Fibroblast of the aortic adventitia (primary cell): ENCODE measurements at places on chromosomes 12 and 14.
A peak's percentile ranks its signal among the peaks of the same experiment; 100 is the strongest.

DNA sequence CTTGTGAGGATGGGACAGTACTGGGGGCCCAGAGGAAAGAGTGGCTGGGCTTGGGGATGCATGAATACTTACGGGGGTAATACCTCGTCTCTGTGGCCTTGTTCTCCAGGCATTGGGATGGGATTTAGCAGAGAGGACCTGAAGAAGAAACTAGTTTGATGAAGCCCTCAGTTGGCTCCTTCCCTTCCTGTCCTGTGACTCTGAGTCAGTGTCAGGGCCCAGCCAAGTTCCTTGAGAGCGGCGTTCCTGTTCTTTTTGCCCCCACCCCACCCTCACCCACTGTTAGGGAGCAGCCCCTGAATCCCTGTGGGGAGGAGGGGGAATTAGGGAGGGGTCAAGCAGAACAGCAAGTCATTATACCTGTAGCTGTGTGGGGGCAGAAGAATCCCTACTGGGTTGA, 5.2 kb upstream of the LRP1-AS start:
- DNase-seq: peak; percentile 89

- peak; percentile 23 for DNase-seq
These were observed 14.8 kb upstream of the APOF start for GRCh38 chr12:56377310-56377988.

DNA sequence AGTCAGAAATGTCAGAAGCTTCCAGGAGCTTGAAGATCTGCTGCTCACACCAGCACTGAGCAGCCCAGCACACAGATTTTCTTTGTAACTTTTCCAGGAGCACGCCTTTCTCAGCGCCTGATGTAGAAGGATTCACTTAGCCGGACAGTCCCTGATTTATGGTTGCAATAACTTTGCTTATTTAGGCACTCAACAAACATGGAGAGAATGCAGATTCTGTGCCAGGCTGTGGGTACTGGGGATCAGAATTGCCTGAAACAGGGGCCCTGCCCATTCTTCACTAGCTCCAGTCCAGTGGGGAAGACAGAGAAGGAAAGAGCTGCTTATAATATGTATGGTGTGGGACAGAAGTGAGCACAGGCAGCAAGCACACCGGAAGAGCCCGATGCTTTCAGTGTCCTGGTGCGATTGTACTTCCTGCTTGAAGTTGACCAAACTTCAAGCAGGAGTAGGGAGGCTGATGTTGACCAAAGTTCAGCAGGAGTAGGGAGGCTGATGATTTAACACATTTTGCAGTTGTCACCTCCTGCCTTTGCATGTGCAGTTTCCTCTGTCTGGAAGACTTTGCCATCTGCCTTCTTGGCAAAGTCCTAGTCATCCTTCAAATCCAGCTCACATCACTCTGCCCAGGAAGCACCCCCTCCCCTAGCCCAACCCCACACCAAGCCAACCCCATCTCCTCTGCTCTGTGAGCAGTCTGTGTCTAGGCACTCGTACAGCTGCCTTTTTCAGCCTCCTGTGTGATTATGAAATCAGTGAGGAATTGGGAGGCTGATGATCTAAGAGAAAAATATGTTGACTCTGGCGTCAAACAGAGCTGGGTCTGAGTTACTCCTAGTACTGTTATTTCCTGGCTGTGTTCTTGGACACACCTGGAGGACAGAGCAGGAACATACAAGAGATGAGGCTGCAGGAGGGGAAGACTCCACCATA, 12.0 kb upstream of the PRIMA1 start:
- no peak for DNase-seq

DNA sequence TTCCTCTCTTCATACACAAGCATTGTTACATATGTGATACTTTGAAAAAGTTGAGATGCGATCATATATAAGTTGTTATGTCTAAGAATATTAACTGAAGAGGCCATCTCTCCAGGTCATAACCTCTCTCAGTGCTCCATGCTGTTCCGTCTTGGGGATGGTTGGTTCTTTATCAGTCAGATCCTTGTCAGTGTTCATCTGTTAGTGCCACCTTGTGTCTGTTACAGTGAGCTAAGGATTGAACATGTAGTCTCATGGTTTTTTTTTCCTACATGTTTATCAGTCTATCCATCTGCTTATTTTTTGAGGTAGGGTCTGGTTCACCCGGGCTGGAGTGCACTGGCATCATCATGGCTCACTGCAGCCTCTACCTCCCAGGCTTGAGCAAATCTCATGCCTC, 30.5 kb downstream of the EP400 start:
- DNase-seq: peak; percentile 14

GRCh38 chr14:64324895-64325294, 30.7 kb upstream of the ESR2 start:
- peak; percentile 55 for DNase-seq

GRCh38 chr14:74910556-74910955, 12.5 kb downstream of the RPS6KL1 start:
- DNase-seq: no peak

DNA sequence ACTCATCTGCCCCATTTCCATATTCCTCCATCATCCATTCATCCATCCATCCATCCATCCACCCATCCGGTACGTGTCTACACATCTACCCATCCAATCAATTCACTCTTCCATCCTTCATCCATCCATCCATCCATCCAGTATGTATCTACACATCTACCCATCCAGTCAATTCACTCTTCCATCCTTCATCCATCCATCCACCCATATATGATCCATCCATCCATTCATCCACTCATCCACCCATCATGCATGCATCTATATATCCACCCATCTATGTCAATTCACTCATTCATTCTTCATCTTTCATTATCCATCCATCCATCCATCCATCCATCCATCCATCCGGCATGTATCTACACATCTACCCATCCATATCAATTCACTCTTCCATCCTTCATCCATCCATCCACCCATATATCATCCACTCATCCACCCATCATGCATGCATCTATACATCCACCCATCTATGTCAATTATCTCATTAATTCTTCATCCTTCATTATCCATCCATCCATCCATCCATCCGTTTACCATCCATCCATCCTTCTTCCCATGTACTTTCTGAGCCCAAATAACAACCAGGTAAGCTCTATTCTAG, 108.6 kb upstream of the NOS1 start:
- no peak for DNase-seq

DNA sequence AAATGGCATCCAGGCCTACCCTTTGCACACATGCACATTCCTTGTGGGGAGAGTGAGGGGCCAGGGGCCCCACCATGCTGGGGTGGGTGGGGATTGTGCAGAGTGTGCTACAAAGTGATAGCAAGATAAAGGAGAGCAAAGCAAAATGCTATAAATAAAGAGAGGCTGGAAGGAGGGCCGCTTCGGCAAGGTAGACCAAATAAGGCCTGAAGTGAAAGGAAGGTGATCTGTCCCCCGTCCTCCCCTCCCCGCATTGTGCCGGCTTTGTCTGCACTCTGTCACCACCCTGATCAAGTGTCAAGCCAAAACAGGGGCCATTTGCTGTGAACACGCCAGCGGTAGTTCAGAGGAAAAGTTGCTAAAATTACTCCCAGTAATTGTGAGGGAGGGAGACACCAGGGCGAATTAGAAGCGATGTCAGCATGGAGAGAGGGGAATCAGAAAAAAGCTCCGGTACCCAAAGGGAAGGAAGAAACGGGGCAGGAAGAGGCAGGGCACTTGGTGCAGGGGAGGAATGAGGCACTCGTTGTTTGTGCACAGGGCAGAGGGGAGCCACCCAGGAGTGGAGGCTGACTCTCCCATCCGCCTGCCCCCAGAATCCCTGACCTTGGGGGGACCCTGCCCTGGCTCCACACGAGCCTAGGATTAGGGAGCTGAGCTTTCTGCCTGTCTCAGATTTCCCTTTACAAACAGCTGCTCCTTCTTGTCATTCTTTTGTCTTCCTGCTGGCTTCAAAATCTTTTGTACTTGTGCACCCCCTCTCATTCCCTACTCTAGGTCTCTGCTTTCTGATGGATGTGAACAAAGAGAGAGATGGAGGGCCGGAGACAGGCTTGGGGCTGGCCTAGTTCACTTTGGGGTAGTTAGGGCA, 2.9 kb upstream of the MYH7 start:
- no peak for DNase-seq

DNA sequence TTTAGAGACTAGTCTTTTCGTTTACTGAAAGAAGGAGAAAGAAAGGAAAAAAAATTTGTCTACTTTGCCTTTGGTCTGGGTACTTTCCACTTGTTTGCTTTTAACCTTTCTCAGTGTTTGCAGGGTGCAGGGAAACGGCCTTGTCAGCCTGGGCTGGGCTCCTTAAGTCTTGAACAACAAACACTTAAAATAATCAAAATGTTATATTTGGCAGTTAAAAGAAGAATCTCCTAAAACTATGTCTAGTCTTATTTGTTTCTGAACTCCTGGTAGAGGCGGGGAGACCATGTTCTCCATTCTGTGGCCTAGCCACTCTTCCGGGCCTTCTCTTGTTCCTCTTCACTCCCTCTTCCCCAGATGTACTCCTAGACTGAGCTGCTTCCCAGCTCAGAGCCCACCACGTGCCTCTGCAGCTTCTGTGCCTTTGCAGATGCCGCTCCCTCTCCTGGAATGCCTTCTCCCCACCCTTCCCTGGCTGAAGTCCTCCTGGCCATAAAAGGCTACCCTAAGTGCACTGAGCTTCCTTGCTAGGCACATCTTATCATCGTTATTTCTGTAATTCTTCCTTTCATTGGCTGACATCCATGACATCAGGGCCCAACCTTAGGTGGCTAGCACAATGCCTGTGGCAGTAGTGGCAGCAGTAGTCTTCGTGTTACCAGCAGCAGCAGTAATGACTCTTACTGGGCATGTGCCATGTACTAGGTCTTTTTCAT, 432.9 kb downstream of the ZFP36L1 start:
- DNase-seq: peak; percentile 81

DNA sequence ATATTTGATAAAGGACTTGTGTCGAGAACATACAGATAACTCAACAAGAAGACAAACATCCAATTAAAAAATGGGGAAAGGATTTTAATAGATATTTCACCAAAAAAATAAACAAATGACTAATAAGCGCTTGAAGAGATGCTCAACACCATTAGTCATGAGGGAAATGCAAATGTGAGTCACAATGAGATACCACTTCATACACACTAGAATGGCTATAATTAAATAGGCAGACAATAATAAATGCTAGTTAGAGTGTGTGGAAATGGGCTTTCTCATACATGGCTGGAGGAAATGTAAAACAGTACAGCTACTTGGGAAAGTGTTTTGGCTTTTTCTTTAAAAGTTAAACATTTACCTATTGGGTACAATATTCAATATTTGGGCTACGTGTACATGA, 34.8 kb downstream of the DLK1 start:
- DNase-seq: peak; percentile 32

GRCh38 chr12:1591034-1591433, 3.3 kb downstream of the FBXL14 start:
- no peak for DNase-seq

GRCh38 chr12:55467836-55468235, 2.1 kb downstream of the OR6C70 start:
- DNase-seq: no peak

GRCh38 chr12:6026998-6027397, 81.9 kb upstream of the ANO2 start:
- DNase-seq: no peak

GRCh38 chr12:127297327-127297726, 969.6 kb upstream of the TMEM132C start:
- no peak for DNase-seq

GRCh38 chr14:51006324-51006723, 62.0 kb upstream of the PYGL start:
- DNase-seq: no peak

DNA sequence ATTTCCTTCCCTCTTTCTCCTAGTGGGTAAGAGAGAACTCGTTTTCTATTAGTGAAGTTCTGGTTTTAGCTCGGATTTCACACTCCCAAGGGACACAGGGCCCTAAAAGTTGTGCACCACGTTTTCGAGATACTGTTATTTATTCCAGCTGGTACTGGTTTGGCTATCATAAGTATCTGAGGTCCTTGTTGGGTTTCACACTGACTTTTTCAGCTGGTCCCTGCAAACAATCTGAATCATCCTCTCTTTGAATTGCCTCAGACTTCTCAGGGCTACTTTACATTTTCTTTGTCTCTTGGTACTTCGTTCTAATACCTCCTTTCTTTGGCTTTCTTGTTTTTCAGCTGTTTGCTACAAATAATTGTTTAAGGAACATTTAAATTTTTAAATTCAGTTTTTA, 75.7 kb downstream of the SCN8A start:
- DNase-seq: peak; percentile 20

GRCh38 chr14:23544511-23545447, 6.8 kb downstream of the ZFHX2 start:
- no peak for DNase-seq

- DNase-seq: peak; percentile 72
These were observed 1.0 kb downstream of the NCOR2 start for GRCh38 chr12:124566161-124566996.

- DNase-seq: no peak
These were observed 31.1 kb downstream of the ASCL4 start for GRCh38 chr12:107805488-107806180.

DNA sequence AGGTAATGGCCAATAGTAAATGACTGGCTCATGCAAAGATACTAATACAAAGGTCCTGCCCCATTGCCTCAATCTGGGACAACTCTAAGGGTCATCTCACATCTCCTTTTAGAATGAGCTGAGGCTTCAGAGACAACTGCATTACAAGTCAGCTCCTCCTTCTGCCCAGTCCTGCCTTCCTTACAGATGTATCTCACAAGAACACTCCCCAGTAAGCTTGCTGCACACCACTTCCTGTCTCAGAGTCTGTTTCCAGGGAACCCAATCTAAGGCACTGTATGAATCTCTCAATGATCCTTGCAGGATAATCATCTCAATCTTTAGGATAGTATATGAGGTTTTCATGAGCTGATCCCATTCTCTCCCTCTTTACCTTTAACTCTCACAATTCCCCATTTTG, 57.8 kb upstream of the ZDHHC17 start:
- DNase-seq: no peak

DNA sequence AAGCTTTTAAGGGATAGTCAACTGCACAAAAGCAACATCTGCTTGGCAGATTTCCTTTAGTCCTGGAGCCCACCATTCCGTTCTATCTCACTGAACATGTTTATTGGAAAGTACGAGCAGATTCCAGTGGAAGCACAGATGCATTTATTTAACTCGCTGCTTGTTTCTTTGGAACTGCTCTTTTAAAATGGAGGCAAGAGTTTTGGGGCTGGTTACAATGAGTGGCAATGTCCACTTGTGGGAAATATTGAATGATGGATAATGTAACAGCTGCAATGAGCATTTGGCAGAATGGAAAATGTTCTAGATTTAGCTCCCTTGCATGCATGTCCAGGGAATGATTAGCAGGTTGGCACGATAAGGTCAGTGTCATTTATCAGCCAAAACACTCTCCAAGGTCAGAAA, 163.0 kb downstream of the ATP23 start:
- DNase-seq: no peak

DNA sequence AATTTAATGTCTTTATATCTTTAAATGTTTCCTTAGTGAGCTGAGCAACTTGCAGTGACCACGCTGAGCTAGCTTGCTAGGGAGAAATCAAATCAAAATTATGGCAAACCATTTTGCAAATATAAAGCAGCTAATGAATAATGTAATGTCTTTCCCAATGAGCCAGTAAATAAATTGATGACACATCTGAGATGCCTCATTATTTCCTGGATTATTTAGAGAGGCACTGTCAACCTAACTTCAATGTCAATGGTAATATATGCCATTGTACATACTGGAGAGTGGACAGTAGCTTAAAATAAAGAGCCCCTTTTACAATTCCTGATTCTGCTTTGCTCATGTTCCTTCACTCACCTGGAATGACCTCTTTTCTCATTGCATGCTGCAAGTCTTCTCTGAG, 182.6 kb downstream of the PHLDA1 start:
- no peak for DNase-seq
